ENCODE measurements at places on chromosomes 13 and 19.

- DNase-seq, result no peak
Observed at GRCh38 chr13:111281751-111282311, 38.6 kb upstream of the TEX29 start.

DNA sequence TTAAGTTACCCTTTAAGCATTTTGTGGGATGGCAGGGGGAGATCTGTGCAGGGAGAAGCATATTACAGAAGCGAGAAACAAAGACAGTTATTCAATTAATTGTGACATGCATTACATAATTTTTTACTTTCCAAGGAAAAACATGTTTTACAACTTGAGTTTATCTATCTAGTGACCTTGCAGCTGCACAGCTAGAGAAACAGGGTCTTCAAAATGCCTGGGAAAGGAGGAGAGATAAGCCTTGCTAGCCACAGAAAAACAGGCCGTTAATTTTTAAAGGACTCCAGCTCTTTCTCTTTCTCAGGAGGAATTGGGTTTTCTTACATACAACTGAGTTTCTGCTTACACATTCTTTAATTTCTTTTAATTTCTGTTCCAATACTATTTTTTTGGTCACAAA, 14.8 kb upstream of the ZNF431 start:
- no peak for DNase-seq

DNA sequence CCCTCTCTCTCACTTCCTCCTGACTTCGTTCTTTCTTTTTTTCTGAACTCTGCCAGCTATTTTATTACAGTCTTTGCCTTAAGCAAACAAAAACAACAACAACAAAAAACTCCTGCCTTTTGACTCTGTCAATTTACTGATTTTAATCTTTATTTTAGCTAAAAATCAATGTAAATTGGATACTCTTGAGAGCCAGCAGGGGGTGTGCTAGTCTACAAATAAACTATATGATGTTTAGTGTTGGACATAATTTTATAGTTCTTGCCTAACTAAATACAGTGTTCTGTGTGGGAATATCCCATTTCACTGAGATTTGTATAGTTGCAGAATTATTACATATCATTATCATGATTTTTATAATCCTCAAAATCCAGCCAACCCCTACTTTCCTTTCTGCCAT, 1199.9 kb upstream of the SPRY2 start:
- no peak for DNase-seq

DNA sequence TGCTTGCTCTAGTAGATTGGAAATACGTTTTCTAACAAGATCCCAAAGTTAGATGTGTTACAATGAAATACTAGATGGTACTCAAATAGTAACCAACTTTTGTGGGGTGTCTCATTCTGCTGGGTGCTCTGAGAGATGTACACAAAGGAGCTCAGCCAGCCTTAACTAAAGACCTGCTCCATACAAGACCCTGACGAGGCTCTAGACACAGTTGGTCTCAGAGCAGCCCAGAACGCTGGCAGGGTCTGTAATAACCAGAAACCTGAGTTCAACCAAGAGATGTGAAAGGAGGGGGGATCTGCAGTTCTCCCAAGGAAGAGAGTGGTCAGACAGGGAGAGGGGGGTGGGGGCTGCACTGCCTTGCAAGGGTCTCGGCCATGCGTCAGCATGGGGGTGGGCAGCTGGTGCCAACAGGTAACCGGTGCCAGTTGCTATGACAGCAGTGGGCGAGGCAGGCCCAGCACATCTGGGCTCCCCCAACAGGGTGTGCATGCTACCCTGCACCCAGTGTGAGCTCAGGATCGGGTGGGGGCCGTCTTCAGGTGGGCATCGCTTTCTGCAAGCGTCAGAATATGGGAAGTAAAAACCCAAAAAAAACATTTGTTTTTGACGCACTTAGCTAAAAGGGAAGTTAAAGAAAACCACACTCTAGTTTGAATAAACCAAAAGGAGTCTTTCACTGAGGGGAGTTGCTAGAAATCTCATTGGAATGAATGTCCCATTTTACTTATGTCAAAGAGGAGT, 68.0 kb upstream of the GPR183 start:
- peak; percentile 51 for DNase-seq

GRCh38 chr19:14795078-14795721, 16.8 kb upstream of the ADGRE2 start:
- DNase-seq, result no peak

GRCh38 chr13:99659866-99660554, 158.7 kb downstream of the TM9SF2 start:
- no peak for DNase-seq

GRCh38 chr13:57665481-57665880, 33.9 kb downstream of the PCDH17 start:
- DNase-seq, result no peak

DNA sequence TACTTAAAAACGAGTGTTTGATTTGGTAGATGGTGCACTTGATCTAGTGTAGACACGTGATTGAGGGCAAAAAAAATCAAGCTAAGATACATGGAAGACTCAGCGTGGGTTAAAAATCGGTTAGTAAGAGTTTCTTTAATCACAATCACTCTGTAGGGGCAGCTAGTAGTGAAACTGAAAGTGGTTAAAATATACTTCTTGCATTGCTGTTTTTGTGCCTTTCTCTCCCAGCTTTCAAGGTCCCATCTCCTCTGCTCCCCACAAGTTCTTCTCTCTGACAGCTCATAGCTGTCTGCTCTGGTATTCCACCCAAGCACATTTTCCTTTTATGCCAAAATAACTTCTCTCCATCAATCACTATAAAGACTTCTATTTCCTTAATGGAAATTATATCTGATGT, 1089.7 kb downstream of the EFNB2 start:
- no peak for DNase-seq

GRCh38 chr13:24159357-24159756, 1.2 kb upstream of the SPATA13 start:
- DNase-seq, result no peak

DNA sequence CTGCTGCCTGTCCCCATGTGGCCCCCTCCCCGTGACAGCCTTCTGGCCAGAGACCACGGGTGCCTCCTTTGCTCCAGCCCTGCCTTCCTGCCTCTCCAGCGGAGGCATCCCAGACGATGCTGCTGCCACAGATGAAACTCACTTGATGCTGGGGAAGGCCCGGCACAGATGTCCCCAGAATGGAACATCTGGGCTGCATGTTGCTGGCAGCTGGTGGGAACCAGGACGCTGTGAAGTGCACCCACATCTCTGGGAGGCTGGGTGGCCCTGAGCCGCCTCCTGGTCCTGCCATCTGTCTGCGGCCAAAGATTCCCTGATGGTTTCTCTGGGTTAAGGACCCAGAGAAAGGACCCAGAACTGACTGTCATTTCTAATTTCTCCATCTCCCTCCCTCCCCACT, 51.9 kb upstream of the PTPRS start:
- no peak for DNase-seq

DNA sequence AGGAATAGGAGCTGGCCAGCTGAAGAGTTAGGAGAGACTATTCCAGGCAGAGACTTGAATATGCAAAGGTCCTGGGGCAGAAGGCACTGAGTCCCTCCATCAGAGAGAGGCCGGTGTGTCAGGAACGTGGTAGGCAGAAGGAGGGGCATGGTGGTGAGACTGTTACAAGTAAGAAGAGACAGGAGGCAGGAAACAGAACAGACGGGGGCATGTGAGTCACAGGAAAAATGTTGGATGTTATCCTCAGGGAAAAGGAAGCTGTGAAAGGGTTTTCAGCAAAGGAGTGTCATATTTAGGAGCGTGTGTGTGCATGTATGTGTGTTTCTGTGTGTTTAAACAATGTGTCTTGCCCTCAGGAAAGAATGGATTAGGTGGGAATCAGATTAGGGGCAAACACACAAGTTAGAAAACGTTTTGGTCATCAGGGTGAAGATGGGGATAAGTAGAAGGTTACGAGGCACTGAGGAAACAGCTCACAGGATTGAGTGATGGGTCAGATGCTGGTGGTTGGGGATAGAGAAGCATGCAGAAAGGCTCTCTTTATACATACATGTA, 1.1 kb downstream of the EDDM13 start:
- DNase-seq, result no peak

- no peak for DNase-seq
Observed at GRCh38 chr13:58048670-58049069, 417.1 kb downstream of the PCDH17 start.

DNA sequence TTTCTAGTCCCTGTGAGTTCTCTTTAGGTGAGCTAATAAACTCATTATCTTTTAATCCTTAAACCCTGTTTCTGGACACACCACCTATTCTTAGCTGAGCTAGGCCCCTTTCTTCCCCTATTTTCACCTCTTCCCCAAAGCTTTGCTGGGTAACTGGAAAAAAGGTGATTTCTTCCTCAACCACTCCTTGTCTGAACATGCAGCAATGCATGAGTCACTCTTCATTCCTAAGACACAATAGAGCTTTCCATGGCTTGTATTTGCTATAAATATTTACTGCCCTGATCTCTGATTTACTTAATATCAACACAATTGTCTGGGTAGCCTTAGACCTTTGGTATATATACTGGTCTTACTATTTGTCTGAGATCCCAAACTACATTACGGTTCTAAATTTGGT, 370.9 kb downstream of the KLF5 start:
- DNase-seq, result no peak

DNA sequence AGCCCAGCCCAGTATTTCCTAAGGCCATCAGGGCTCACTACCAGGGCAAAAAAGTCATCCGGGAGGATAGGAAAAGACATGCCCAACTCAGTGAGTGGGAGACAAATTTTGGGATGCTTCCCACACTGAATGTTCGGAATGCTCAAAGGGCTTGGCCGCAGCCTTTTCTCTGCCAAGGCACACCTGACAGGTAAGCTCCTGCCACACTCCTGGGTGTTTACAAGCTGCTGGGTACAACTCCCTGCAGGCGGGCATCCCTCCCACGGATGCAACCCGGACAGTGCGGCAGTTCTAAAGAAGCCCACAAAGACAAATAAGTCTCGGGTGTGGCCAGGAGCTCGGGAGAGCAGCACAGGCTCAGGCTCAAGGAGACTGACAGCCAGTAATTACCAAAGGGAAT, 28.1 kb downstream of the SLC7A1 start:
- no peak for DNase-seq

DNA sequence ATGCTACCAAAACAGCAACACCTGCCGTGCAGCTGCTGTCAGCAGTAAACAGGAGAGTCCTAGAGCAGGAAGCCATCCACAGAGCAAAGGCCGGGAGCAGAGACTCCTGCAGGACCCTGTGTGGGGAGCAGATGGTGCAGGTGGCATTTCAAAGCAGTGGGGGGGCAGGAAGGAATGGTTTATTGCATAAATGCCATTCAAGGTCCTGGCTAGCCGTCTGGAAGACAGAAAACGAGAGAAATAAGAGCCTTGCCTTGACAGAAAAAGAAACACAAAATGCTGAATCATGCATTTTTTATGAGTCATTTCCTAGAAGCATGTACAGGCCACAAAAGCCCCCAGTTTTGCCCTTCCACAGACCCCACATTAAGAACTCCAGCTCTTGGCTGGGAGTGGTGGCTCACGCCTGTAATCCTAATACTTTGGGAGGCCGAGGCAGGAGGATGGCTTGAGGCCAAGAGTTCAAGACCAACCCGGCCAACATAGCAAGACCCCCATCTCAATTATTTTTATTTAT, 5.4 kb downstream of the RSPH6A start:
- DNase-seq, result no peak

DNA sequence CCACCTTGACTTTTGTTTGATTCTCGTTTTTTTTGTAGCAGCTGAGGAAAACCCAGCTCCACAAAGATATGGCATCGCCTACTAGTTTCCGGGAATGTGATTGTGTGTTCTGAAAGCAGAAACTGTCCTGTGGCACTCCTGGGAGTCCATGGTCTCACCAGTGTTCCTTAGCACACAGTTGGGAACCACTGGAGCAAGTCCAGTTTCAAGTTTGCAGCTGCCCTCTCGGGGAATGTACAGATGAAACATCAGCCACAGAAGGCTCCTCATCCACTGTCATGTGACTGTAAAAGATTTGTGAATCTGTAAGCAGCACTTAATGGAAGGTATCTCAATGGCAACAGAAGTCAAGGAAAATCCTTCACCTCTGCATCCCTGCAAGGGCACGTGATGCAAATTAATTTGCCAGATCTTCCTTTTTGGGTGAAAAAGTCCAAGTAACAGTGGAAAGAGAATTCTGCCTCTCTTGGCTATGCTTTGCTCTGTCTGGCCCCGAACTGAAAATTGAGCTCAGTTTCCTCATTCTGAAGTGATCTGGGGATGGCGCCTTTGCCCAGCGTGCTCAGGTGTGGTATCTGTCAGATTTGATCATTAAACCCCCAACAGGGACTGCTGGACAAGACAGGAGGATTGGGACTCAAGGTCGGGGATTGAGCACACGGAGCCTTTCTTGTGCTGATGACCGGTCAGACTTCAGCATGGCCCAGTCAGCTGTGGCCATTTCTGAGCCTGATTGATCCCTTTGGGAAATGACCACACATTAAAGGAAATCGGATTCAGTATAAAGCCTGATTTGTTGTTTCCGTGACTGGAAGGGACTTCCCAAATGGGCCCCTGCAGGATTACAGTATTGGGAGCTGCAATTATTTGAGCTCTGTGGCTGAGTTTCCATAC, 58.8 kb downstream of the ING1 start:
- DNase-seq, result no peak

DNA sequence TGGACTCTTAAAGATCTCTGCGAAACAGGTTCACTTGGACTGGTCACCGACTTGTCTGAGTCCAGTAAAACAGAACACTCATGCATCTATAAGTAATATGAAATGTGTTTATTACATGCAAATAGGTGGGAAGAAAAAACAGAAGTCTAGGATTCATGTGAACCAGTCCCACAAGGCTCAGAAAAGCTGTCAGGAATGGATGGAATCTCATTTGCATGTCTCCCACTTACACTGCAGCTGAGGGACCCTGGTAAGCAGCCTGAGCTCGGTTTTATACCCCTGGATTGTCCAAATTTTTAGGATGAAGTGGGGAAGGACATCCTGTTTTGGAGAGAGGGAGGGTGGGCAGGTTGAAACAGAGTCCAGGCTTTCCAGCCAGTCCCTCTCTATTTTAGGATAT, 1545.1 kb upstream of the PCDH20 start:
- DNase-seq, result no peak

GRCh38 chr19:55275851-55276719, 3.8 kb downstream of the HSPBP1 start:
- DNase-seq, result peak; percentile 82

DNA sequence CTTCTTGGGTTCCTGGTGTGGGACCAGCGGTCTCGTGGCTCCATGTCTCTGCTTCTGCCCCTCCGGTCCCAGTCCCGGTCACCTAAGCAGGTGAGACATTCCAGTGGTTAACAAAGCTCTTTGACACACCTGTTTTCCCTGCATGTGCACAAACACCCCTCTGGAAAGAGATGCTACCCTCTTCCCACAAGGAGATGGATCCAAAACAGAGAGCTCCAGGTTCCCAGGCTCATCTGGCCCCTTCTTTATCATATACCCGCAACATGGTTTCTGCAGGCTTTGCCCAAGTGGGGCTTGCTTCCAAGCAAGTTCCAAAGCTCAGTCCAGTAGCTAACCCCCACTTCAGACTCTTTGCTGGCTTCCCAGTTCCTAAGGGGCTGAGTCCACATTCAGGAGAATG, 17.8 kb downstream of the PEG3 start:
- no peak for DNase-seq

DNA sequence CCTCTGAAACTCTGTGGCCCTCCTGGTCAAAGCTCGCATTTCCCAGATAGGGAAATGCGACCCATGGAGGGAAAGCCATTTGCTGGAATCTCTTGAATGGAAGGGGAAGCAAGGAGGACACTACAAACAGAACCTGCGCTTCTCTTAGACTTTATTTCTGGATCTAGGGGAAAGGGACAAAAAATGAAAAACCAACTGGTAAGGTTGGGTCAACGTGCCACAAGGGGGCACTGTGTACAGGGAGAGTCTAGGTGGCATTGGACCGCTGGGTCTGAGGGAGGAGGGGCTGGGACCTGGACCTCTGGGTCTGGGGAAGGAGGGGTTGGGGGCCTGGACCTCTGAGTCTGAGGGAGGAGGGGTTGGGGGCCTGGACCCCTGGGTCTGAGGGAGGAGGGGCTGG, 5.0 kb downstream of the KLK4 start:
- DNase-seq, result peak; percentile 49

Data from GM20000 (cell line).